ENCODE measurements at places on chromosomes 3 and 15.
A peak's percentile ranks its signal among the peaks of the same experiment; 100 is the strongest.

GRCh38 chr15:101225658-101226057 lies 26.2 kb downstream of the CHSY1 start:
- DNase-seq, result no peak

DNA sequence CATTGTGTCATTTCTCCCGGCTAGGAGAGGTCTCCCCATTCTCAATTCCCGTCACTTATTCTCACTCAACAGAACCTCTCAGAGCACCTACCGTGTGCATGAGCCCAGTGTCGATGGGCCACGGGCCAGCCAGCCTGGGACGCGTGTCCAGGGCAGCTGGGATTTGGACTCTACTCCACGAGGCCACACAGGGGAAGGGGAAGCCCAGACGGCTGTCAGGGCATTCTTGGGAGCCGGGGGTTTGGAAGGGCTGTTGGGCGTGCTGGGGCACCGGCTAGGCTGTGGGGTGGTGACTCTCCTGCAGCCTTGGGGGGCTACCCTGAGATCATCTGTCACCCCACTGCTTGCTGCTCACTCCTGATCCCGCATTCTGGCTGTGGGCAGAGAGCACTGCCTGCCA lies 41.7 kb upstream of the PCSK6 start:
- DNase-seq, result peak; percentile 67

DNA sequence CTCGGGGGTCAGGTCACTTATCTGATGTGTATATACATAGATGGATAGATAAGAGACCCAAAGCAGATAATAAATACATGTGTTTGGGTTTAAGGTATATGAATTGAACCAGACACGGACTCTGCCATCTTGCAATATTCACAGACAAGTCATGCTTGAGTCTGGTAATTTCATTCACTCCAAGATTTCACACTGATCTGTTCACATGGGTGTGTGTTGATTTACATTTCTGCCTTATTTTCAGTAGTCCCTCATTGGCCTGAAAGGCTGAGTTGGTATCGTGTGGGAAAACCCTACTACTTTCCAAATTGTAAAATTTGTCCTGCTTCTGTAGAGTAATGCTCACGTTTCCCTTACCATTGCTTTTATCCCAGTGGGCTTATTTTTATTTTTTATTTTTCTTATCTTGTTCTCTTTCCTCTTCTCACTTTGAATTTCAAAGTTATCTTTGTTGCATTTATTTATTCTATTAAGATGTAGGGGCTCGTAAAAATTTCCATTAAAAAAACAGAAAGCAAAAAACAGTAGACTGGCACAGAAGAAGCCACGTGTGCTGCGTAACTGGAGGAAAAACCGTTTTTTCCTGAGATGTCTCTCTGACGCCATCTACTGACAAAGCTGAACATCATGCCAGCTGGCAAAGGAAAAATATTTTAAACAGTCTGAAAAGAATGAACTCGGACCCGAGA lies 10.8 kb upstream of the MFSD1 start:
- DNase-seq, result no peak

DNA sequence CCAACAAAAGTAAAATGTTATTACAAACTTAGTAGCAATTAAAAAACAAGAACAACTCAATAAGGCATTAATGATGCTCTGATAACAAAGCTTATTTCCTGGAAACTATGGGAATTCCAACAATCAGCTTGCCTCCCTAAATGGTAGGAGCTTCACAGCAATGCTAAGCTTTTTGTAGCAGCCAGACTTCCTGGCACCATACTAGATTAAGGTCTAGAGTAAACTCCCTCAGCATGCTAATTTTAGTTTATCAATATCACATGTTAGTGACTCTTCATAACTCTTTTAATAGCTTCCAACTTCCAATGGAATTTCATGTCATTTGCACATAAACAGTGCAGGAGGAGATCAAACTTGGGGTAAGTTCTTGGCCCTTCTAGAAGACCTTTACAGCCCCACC lies 782.0 kb downstream of the MCTP2 start:
- DNase-seq, result no peak

DNA sequence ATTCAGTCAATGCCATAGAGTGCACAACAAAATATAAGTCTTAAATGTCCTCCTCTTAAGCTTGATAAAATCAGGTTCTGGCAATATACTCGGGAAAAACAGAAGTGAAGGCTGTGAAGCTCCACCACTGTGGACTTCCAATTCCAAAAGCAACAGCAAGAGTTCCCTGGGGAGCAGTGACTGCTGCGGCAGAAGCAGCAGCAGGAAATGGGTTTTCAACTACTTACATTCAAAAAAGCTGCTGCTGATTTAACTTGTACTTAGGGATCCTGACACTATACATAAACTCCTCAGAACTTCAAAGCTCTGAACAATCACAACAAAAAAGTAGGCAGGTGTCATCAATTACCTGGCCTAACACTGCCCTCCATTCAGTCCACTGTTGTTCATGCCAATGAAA lies 4.7 kb downstream of the CEP152 start:
- DNase-seq, result no peak

- DNase-seq, result peak; percentile 59
These were observed 7.9 kb upstream of the SOX2 start for GRCh38 chr3:181703601-181704420.

GRCh38 chr3:150307311-150308036 lies 100.6 kb upstream of the TSC22D2 start:
- no peak for DNase-seq

- no peak for DNase-seq
These were observed 78.3 kb downstream of the WNT7A start for GRCh38 chr3:13801361-13802204.

DNA sequence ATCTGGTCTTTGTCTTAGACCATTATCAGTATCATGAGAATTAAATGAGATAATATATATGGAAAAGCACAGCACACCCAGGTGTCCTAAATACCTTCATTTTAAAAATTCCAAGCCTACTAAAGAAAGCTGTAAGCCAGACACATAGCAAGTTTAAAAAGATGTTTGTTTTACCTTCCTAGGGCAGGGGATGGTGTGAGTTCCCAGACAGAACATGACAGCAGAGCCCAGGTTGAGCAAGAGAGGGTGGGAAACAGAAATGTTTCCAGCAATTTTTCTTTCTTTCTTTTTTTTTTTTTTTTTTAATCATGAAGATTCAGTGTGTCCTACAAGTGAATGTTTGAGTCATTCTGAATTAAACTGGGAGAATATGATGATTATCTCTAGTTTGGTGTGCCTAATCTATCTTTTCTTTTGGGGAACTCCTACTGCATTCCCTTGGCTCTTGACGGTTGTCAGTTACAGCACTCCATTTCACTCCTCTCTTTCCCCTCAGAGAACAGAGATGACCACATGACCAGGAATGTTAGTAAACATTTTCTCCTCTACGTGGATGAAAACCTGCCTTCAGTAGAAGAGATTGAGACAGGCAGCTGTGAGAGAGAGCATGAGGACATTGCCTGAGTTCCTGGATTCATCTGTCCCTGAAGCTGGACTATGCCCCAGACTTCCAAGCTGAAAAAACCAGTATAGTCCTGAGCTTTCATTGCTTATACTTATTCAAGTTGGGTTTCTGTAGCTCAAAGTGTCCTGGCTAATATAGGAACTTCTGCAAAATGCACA lies 54.5 kb upstream of the ARL14 start:
- no peak for DNase-seq

GRCh38 chr3:172931746-172932285 lies 181.3 kb downstream of the ECT2 start:
- no peak for DNase-seq

- no peak for DNase-seq
These were observed 7.4 kb downstream of the MESD start for GRCh38 chr15:80982205-80982604.

DNA sequence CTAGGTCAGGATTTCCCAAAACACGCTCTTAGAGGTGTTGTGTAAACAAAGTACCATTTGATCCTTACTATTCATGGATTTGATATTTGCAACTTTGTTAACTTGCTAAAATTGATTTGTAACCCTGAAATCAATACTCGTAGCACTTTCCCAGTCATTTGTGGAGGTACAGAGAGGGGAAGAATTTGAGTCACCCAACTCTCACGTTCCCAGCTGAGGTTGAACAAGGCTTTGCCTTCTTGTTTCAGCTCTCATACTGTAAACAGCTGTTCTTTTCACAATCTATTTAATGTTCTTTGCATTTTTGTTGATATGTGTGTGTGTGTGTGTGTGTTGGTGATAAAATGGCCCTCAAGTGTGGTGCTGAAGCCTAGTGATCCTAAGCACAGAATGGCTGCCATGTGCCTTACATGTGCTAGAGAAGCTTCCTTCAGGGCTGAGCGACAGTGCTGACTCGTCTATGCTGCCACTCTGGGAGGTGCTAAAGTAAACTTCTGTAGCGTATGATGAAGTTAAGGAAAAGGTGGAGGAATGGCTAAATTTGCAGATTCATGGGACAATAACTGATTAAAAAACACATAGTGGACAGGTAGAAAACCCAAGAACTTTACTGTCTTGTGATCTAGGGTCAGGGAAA lies 173.2 kb downstream of the APBA2 start:
- no peak for DNase-seq

GRCh38 chr3:181265750-181266333 lies 276.3 kb upstream of the DNAJC19 start:
- DNase-seq, result no peak

- no peak for DNase-seq
These were observed 271.4 kb downstream of the TIGIT start for GRCh38 chr3:114565216-114565615.

GRCh38 chr3:45021524-45022297 lies 4.4 kb upstream of the CLEC3B start:
- no peak for DNase-seq

DNA sequence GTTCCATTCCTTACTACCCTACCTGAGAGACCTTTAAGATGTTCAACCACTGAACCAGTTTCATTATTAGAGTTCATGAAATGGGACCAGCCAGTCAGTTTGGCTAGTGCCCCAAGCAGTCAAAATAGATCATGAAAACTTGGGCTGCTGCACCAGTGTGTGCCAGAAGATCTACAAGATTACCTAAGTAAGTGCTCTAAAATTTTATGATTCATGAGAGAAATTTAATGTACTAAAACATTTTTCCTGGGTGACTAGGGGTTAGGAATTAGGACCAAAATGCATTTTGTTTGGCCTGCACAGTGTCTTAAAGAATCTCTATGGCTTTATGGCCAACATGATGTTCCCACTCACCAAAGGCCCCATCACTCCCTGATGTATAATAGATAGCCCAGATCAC lies 214.7 kb downstream of the ATP8B4 start:
- no peak for DNase-seq

DNA sequence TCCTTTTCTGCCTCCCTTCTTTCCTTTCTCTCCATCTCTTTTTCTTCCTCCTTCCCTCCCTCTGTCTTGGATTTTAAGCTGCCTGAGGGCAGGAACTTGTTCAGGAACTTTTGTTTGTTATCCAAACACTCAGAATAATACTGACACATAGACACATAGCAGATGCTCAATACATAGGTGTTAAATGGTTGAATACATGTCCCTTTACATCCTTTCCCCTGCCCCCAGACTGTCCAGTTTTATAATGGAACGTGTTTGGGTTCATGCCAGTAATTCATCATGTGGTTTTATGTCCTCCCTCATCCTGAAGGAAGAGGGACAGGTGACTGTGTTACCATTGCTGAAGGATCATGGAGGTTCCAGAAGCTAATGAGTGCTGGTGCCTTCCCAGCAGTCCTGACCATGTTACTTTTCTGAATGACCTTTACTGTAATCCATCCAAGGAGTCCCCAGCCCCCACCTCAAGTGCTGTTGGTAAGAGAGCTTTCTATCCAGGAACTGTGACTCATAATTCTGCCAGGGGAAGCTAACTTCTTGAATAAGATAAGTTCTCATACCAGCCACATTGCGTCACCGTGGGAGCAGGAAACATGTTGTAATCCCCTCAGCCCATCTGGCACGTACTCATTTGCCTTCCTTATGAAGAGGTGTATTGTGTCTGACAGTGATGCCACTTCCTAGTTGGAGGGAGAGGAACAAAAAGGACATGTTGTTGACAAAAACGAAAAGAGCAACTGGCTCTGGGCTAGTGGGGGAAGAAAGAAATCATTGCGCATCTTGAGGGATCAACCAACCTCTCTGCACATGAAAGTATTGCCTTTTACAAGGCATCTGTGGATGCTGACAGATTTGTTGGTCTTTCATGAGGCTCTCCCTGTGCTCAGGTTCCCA lies 52.4 kb downstream of the IL1RAP start:
- DNase-seq, result no peak

- DNase-seq, result no peak
These were observed 1271.0 kb downstream of the NSUN3 start for GRCh38 chr3:95333826-95334225.

- DNase-seq, result peak; percentile 56
These were observed 21.8 kb downstream of the IGDCC4 start for GRCh38 chr15:65400760-65401610.

DNA sequence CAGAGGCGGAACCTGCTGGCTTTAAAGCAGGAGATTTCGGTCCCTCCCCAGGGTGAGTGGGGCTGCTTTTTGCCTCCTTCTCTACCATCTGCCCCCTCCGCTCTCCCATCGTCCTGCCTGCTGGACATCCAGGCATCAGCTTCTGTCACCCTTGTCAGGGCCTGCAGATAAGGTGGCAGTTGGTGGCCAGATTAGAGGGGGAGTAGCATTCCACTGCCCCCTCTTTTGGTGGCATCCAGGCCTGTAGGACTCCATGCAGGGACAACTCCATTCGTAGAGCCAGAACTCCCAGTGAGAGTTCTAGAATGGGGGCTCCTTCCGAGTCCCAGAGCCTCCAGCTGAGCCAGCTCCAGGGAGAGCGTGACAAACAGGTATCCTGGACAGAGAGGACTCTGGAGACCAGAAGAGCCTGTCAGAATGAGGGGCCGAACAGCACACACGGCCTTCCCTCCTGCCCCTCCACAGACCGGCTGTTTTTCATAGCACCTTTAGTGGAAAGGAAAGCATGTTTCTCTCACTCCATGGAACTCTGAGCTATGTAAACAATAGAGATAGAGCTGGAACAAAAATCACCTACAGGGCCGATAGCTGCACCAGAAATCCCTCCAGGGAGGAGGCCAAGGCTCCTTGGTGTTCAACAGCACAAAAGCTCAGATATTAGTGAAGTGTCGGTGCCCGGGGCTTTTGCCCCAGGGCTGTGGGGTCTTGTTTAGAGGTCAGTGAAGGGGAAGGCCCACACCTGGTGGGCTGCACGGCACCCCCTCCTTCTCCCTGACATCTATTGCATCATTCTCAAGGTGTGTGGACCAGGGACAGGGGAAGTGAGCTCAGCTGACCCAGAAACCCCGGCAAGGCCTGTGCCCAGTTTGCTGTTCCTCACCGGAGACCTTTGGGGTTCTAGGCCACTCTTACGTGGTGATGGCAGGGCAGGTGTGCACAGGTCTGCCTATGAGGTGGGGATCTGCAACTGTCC lies 34.2 kb downstream of the MAGEF1 start:
- no peak for DNase-seq

GRCh38 chr3:185815391-185816282 lies 9.2 kb downstream of the IGF2BP2 start:
- no peak for DNase-seq

DNA sequence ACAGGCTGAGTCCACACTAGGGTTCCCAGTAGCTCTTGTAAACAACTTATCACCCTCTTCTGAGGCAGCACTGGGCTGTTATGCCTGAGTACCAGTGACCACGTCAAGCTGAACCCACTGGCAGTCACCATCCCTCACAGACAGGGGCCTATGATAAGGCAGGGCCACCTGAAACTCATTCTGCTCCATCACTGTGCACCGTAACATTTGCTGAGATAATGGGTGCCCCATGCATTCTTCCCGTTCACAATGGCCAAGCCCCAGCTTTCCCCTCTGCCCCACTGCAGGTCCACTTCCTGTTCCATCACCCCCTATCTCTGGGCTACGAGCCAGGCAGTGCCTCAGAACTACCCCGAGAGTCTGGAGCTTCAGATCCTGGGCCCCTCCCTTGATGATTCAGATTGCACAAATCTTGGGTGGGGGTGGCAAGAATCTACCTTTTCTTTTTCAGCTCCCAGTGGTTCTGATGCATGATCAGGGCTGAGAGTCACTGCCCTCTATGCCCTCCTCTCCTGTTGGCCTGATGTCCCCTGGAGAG lies 158.0 kb downstream of the RAB11A start:
- no peak for DNase-seq
